T follicular helper cell (primary cell): ENCODE measurements at places on chromosomes 3 and 15.

GRCh38 chr15:35827141-35827540 is 281.2 kb upstream of the DPH6 start:
- DNase-seq, result no peak

DNA sequence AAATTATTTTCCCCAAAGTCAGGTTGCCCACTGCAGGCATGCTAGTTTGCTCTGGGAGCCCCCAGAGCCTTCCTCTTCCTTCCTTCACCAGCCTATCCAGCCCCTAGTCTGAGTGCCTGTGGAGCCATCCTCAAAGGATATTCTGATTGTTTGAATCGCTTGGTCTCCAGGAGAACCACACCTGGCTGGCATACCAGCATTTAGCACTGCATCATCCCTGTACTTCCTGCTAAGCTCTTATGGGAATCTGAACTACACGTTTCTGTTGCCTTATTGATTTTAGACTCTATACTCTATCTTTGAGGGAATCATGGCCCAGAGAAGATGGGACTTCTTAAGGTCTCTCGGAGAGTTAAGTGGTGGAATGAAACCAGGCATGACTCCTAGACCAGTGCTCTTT is 26.3 kb downstream of the ZBTB38 start:
- no peak for DNase-seq

DNA sequence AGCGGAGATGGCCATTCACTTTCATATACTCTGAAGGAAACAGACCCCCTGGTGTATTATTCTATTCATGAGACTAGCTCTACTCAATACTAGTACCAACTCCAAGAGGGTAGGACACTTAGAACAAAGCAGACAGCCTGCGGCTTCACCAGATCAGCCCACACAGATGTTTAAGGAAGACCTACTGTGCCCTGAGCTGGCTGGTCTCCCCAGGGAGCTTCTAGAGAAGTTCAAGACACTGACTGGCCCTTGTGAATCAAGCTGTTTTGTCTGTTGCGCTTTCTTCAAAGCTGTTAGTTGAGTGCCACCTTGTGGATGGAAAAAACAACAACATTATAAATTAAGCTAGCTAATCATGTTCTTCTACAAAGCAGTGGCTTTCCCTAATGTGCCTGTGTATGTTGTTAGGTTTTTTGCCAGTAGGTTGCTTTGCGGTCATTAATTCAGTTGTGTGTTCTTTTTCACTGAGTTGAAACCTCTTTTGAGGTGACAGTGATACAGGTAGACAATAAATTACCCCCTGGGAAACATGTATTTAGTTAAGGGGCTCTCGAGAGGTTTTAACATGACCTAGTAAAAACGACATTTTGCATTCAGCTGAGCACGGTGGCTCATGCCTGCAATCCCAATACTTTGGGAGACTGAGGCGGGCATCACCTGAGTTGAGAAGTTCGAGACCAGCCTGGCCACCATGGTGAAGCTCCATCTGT is 64.2 kb upstream of the MYZAP start:
- DNase-seq, result no peak

- DNase-seq, result no peak
Observed at GRCh38 chr3:17808994-17809393, 66.6 kb upstream of the TBC1D5 start.

DNA sequence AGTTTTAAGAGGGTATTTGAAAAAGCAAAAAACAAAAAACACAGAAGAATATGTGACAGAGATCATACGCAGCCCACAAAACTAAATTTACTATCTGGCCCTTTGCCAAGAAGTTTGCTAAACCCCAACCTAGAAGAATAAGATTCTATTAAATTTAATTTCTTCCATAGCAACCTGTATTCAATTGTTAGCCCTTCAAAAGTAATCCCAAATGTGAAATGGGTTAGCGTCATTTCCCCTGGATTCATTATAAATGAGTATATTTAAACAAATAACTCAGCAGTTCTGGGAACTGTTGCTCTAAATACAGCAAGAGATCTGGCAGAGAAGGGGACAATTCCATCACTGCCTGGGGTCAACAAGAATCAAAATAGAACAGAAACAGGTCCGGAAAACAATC is 56.8 kb downstream of the CERS3 start:
- DNase-seq, result no peak

GRCh38 chr3:41975416-41976103 is 13.7 kb upstream of the ULK4 start:
- DNase-seq, result no peak

GRCh38 chr15:81346611-81347010 is 22.7 kb upstream of the STARD5 start:
- DNase-seq, result no peak

DNA sequence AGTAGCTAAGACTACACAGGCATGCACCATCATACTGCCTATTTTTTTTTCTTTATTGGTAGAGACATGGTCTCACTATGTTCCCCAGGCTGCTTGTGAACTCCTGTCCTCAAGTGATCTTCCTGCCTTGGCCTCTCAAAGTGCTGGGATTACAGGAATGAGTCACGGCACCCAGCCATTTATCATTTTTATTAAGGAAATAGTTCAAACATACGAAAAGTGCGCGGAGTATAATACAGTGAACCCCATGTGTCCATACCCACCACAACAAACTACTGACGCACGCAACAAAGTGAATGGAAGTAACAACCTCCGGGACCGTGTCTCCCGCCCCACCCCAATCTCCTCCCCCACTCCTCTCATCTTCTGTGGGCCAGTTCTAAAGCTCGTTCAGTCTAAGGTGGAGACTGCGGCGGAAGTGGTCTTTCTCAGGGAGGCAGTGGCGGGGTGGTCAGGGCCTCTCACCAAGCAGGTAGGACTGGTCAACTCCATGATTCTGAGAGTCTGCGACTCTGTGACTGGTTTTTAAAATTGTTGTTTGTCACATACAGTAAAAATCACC is 42.1 kb downstream of the DNAJB8 start:
- no peak for DNase-seq

- no peak for DNase-seq
Observed at GRCh38 chr3:23646184-23646920, 159.4 kb upstream of the UBE2E1 start.

- DNase-seq, result no peak
Observed at GRCh38 chr3:25856902-25857518, 67.1 kb downstream of the OXSM start.

DNA sequence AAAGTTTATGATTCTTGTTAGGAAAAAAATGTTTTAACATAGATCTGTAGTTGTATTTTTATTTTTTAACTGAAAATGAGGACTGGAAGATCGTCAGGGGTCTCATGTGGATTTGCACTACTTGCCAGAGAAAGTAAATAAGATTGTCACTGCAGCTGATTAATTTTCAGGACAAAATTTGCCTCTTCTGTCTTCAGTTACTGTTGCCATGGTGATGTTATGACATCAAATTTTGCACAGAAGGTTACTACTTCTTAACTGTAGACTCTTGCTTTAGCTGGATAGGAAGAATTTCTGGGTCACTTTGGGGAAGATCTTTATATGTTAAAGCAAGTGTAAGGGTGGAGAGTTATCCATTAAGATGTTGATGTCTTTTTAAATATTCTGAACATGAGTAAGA is 82.2 kb upstream of the WDR72 start:
- no peak for DNase-seq

GRCh38 chr3:153974614-153975013 is 146.6 kb upstream of the ARHGEF26 start:
- DNase-seq, result no peak

- no peak for DNase-seq
Observed at GRCh38 chr3:154135511-154136173, 14.5 kb downstream of the ARHGEF26 start.

DNA sequence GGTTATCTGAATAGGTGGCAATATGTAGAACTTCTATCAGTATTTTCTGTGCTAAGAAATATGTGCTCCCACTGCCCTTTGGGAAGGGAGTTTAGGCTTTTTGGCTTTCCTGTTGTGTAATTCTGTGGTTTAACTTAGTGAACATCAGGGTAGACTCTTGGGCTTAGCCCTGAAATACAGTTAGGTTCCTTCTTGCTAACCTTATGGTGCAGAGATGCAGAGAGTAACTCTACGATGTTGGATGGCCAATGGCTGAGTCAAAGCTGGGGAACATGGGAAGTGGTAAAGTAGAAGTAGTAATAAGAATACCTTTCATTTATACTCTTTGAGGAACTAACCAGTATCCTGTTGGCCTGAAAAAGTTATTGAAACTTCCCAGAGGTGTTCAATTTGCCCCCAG is 80.8 kb upstream of the IL12A start:
- DNase-seq, result no peak

DNA sequence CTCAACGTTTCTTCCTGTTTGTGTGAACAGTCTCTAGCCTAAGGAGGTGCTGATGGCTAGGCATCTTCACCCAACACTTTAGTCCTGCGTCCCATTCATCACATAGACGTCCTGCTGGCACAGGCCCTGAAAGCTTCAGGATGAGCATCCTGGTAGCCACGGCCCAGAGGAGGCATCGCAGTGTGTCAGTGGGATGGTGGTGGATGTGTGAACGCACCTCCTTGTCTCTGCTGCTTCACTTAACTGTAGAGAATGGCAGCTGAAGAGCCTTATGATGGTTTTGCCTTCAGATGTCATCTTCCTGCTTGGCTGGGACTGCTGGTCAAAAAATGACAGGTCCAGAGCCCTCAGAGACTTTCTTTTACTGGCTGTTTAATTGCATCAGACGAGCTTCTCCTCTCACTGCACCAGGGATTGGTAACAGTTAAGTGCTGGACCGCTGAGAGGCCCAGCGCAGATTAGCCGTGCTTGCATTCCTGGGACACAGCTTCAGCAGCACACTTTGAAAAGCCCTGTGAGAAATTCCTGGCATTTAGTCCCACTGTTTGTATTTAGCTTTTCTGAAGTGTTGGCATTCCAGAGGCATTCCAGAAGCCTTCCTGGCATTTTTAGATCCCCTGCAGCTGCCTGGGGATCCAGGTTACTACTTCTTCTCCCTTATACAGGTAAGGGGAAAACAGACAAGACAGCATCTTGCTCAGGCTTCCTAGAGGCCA is 132.4 kb upstream of the PLXNA1 start:
- no peak for DNase-seq

- no peak for DNase-seq
Observed at GRCh38 chr3:1442271-1442670, 349.4 kb downstream of the CNTN6 start.

GRCh38 chr15:62298811-62299210 is 133.7 kb upstream of the C2CD4B start:
- no peak for DNase-seq

DNA sequence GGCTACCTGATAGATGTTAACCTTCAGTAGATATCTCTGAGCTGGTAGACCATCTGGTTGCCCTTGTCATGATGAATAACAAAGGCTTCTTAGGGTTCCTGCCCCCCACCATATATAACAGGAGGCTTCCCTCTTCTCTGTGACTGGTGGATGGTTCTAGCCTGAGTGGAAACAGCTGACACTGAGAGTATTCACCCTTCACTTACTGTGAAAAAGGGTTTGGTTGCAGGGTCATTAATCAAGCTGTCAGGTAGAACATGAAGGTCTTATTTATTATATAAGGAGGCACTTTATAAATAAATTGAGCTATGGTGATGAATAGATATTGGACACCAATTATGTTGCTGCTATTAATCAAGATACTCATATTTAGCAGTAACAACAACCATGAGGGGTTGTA is 58.6 kb downstream of the CACNA2D3 start:
- no peak for DNase-seq

DNA sequence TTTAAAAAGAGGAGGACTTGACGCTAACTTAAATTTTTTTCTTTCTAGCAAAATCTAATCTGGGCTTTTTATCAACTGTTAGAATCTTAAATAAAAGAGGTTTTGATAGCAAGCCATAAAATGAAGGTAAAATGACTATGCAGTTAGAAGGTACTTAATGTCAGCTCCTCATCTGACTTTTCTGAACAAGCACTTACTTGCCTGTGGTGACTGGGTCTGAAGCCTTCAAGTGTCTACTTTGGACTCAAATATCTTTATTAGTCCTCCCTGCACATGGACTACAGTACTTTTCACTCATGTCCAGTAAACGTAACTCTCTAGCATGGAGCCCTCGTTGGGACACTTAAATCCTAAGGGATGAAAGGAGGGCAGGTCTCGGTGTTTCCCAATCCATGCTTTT is 135.9 kb downstream of the P2RY1 start:
- DNase-seq, result no peak

DNA sequence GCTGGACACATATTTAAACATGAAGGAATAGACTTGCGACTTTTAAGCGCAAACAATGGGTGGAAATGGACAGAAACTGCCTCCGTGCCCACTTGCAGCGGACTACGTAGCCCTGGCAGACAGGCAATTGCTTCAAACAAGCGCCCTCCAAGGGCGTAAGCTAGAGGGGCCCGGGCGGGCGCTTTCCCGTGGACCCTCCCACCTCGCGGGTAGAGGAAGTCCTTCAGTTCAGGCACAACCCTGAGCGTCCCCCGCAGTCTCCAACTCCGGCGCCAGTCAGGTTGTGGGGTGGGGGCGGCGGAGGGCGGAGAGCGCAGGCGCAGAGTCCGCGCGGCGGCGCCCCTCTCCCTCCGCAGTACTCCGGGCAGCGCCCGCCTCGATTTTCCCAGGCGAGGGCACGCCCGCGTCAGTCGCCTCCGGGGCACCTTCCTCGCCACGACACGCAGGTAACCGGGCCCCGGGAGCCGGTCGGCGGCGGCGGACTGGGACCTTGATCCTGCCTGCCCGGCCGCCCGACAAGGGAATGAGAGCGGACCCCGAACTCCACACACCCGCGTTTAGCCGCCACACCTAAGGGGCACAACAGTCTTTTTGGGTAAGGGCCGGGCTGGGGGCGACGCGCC is at the start of gene SLC35G2:
TSS of gene SLC35G2 (plus strand) at position 358 of the 623 bp plus-strand sequence. CDS start 35,335 bp downstream, outside the sequence.
- no peak for DNase-seq

GRCh38 chr3:153456833-153457545 is 295.0 kb downstream of the RAP2B start:
- DNase-seq, result no peak

DNA sequence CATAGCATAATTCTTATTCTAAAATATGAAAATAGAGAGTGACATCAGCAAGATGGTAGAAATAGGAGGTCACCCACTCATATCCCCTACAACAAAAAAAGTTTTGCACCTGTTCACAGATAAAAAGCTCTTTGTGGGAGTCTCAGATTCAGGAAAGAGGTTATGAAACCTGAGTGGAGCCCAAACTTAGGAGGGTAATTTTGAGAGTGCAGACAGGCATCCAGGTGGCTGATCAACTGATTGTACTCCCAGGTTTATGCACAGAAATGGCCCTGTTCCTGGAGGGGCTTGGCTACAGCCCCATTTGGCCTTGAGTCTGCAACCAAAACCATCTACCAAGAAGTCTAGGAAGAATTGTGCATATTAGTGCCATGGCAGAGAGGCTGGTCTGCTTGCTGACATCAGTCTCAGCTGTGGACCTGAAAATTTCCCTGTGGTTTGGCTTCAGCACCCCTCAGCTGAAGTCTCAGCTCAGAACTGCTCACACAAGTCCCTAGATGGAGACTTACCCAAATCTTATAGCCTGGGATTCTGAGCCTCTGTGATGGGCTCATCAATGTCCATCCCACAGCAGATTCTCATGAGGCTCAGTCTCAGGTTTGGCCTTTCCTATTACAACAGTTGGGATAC is 291.6 kb downstream of the IL20RB start:
- DNase-seq, result no peak

- no peak for DNase-seq
Observed at GRCh38 chr15:70031713-70032112, 66.0 kb downstream of the TLE3 start.
